ENCODE measurements at places on chromosomes 1 and 21. TPM values are rescaled to one million over a fixed set of nuclear protein-coding genes. Genes with fewer than 3 reads are reported as not detected.

The ZBTB18 gene
- total RNA-seq, result 5.7 TPM

The SELL gene
- total RNA-seq, result 111 TPM

The TAF1A gene
- 23.1 TPM for total RNA-seq

The FAM72C gene
- total RNA-seq, result 12.3 TPM

The NTRK1 gene
- 4.0 TPM for total RNA-seq

GRCh38 chr1:46099215-46099614, 33.2 kb downstream of the PIK3R3 start:
- H3K4me1 ChIP-seq, result peaks cover 14% of the 10 kb centered on the region

- H3K4me1 ChIP-seq, result no peaks in the 10 kb centered on the region
- no peak overlapping the region for H3K4me3 ChIP-seq
- H3K27me3 ChIP-seq, result peaks cover 6% of the 10 kb centered on the region
- H3K27ac ChIP-seq, result no peak overlapping the region
- no peaks in the 10 kb centered on the region for H3K36me3 ChIP-seq
- no peak for DNase-seq
Measured at GRCh38 chr1:62282909-62283755, 36.1 kb downstream of the KANK4 start.

- H3K36me3 ChIP-seq, result no peaks in the 10 kb centered on the region
- H3K27me3 ChIP-seq, result no peaks in the 10 kb centered on the region
- DNase-seq, result no peak
- H3K4me1 ChIP-seq, result no peaks in the 10 kb centered on the region
- H3K4me3 ChIP-seq, result no peak overlapping the region
Measured at GRCh38 chr1:7229186-7229585, 443.9 kb downstream of the CAMTA1 start.

GRCh38 chr21:42845296-42845965, 33.9 kb downstream of the WDR4 start:
- peaks cover 40% of the 10 kb centered on the region for H3K36me3 ChIP-seq
- no peak for DNase-seq
- no peak overlapping the region for H3K27ac ChIP-seq
- H3K4me3 ChIP-seq, result no peak overlapping the region
- H3K4me1 ChIP-seq, result peaks cover 6% of the 10 kb centered on the region

DNA sequence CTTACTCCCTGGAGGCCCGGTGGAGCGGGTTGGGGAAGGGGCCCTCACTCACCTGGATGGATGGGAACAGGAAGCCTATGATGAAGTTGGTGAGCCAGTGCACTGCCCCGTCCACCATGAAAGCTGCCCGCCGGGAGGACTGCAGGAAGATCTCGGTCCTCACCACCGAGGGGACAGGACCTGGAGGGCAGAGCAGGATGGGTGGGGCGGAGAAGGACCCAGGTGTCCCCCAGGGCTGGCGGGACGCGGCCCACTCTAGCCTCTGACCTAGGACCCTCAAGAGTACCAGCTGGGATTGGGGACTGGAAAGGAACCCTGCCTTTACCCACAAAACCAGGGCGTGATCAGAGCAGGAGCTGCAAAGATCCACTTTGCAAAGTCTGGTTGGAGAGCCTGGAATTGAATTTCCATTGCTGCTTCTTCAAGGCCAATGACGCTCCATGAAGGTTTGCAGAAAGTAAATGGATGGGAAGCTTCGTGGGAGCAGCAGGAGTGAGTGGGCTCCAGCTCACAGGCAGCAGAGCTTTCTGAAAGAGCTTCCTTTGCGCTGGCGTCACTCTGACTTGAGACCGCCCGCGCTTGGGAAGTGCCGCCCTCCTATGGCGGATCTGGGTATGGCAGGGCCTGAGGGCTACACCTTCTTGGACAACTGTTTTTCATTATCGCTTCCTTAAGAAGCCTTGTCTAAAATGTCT, 21.4 kb downstream of the SLC2A7 start:
- H3K27me3 ChIP-seq, result no peaks in the 10 kb centered on the region
- H3K27ac ChIP-seq, result no peak overlapping the region
- H3K4me3 ChIP-seq, result peak overlapping the region; percentile 68
- no peaks in the 10 kb centered on the region for H3K36me3 ChIP-seq

DNA sequence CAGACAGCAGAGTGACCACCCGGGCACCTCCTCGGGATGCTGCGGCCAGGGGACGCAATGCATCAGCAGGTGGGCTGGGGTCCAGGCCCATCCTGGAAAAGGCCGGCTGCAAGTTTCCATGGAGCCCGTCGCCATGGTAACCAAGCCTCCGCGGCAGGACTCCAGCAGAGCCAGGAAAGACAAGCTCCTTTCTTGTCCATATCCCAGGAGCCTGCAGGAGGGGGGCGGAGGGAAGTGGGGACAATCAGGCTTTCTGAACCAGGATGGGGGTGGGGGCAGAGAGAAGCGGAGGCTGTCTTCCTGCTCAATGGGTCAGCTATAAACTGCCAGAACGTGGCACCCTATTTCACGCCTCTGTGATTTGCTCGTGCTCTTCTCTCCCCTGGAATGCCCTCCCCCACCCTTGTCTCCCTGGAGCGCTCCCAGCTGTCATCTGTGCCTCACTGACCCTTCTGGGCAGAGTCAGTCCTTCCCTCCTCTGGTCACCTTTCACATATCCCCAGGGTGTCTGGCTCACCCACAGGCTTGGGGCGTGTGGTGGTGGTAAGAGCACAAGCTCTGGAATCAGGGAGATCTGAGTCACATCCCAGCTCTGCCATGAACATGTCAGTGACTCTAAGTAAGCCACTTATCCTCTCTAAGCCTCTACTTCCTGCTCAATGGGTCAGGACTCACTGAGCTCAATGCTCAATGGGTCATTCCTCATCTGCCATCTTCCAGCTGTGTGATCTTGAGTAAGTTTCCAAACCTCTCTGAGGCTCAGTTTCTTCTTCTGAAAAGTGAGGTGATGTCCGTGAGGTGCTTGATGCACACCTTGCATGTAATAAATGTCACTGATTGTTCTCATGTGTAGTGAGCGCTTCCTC, 58.9 kb upstream of the LAPTM5 start:
- peaks cover 2% of the 10 kb centered on the region for H3K4me1 ChIP-seq
- H3K27me3 ChIP-seq, result peaks cover 36% of the 10 kb centered on the region
- DNase-seq, result no peak
- no peak overlapping the region for H3K27ac ChIP-seq
- H3K36me3 ChIP-seq, result no peaks in the 10 kb centered on the region

GRCh38 chr21:33691945-33692603, 49.8 kb downstream of the ITSN1 start:
- DNase-seq, result no peak
- no peaks in the 10 kb centered on the region for H3K36me3 ChIP-seq
- no peak overlapping the region for H3K27ac ChIP-seq
- H3K27me3 ChIP-seq, result no peaks in the 10 kb centered on the region
- no peak overlapping the region for H3K4me3 ChIP-seq

DNA sequence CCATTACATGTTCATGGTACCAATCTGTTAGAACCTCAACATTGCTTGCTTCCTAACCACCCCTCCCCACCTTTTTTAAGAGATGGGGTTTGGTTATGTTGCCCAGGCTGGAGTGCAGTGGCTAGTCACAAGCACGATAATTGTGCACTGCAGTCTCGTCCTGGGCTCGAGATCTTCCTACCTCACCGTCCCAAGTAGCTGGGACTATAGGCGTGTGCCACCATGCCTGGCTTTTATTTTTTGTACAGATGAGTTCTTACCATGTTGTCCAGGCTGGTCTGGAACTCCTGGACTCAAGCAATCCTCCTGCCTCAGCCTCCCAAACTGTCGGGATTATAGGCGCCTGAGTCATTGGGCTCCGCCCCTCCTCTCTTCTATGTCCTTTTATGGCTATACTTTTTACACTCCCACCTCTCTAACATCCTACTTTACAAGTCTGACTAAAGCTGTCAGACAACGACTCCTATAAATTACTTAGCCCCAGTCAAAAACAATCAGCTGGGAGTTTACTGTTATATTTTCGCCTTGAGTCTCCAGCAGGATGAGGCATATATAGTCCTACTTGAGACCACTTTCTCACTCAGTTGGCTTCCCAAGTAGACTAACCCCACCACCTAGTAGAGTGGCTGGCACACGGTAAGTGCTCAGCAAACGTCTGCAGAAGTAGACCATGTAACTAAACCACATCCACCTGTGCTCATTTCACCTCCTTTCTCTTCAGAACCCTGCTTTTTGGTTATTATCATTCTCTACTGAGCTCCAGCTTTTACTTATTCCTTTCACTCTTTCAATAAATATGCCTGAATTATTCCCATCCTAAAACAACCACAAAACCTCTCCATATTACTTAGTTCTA, 13.8 kb downstream of the ENSA start:
- no peaks in the 10 kb centered on the region for H3K27me3 ChIP-seq
- peaks cover 61% of the 10 kb centered on the region for H3K36me3 ChIP-seq
- H3K27ac ChIP-seq, result peak overlapping the region; percentile 72
- H3K4me3 ChIP-seq, result no peak overlapping the region
- H3K4me1 ChIP-seq, result peaks cover 68% of the 10 kb centered on the region
- no peak for DNase-seq

DNA sequence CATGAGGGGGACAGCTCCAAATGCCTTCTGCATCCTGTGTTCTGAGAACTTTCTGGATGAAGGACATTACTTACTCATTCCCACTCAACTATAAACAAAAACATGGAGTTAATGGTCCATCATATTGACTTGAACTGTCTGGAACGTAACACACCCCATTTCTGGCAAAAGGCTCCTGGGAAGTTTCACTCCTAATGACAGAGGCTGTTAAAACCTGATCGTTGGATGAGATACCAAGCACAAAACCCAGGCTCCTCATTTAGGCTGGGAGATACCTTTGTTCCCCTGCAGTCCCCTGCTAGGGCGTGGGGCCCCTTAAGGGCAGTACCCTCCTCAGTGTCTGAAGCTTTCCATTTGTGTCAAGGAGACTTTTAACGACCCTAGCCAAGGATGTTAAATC, 78.9 kb downstream of the RHOU start:
- DNase-seq, result no peak
- peaks cover 18% of the 10 kb centered on the region for H3K4me1 ChIP-seq
- H3K27ac ChIP-seq, result no peak overlapping the region
- no peaks in the 10 kb centered on the region for H3K27me3 ChIP-seq
- H3K36me3 ChIP-seq, result no peaks in the 10 kb centered on the region

GRCh38 chr1:100721526-100722207, 2.1 kb downstream of the VCAM1 start:
- no peaks in the 10 kb centered on the region for H3K36me3 ChIP-seq
- H3K4me3 ChIP-seq, result no peak overlapping the region
- H3K4me1 ChIP-seq, result peaks cover 18% of the 10 kb centered on the region
- H3K27me3 ChIP-seq, result peaks cover 38% of the 10 kb centered on the region
- DNase-seq, result no peak

DNA sequence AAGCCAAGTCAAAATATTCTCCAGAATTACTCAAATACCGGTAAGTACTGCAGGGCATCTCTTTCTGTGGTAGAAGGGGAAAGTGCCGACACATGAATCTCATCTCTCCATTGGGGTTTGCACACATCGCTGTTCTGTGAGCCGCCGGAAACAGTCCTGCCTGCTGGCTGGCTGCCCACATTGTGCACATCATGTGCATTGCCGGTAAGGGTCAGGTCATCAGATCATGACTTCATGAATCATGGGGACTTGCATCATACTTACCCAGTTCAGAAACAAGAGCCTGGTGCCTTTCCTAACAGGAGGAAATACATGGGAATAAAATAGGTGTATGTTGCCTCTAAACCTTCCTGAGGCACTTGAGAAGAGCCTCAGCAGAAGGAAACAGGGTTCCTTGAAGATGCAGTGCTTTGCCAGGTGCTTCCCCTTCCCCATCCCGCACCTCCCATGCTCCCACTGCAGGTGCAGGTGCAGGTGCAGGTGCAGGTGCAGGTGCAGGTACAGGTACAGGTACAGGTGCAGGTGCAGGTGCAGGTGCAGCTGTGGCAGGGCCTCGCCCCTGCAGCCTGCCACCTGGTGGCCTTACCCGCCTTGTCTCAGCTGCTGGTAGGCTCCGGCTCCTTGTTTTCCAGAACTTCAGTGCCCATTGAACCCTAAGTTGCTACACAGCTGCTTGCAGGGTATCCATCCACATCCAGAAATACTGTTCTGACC, 26.5 kb downstream of the GPR137B start:
- DNase-seq, result no peak
- peaks cover 5% of the 10 kb centered on the region for H3K36me3 ChIP-seq
- no peak overlapping the region for H3K4me3 ChIP-seq
- H3K27ac ChIP-seq, result no peak overlapping the region
- no peaks in the 10 kb centered on the region for H3K27me3 ChIP-seq

- H3K4me1 ChIP-seq, result peaks cover 18% of the 10 kb centered on the region
- H3K27me3 ChIP-seq, result no peaks in the 10 kb centered on the region
- no peak for DNase-seq
- no peaks in the 10 kb centered on the region for H3K36me3 ChIP-seq
- H3K27ac ChIP-seq, result peak overlapping the region; percentile 71
- peak overlapping the region; percentile 54 for H3K4me3 ChIP-seq
Measured at GRCh38 chr1:207309745-207310273, 11.7 kb upstream of the CD55 start.

- no peaks in the 10 kb centered on the region for H3K4me1 ChIP-seq
- no peaks in the 10 kb centered on the region for H3K36me3 ChIP-seq
- no peak overlapping the region for H3K27ac ChIP-seq
- no peak overlapping the region for H3K4me3 ChIP-seq
- DNase-seq, result no peak
- H3K27me3 ChIP-seq, result no peaks in the 10 kb centered on the region
Measured at GRCh38 chr1:98398649-98399048, 262.9 kb upstream of the SNX7 start.

DNA sequence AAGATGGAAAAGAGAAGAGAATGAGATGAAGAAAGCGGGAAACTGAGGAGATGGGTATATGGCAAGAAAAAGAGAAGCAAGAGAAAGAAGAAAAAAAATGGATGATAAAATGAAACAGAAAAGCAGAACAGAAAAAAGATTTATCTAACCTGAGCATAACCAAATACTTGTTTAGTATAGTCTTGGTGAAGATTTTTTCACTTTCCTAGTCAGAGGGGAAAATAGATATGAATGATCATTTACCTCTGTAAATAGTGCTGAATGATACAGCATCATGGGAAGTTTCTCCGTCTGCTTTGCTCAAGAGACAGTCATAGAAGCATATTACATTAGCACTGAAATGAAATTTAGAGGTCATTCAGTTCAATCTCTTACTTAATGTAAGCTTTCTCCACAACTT, 36.1 kb upstream of the PLPPR4 start:
- H3K4me3 ChIP-seq, result no peak overlapping the region
- H3K4me1 ChIP-seq, result no peaks in the 10 kb centered on the region
- H3K27me3 ChIP-seq, result peaks cover 7% of the 10 kb centered on the region
- no peak overlapping the region for H3K27ac ChIP-seq

- no peak overlapping the region for H3K4me3 ChIP-seq
- H3K36me3 ChIP-seq, result no peaks in the 10 kb centered on the region
- H3K27ac ChIP-seq, result no peak overlapping the region
- H3K27me3 ChIP-seq, result peaks cover 30% of the 10 kb centered on the region
Measured at GRCh38 chr1:113392541-113393128, 2.3 kb downstream of the MAGI3 start.

DNA sequence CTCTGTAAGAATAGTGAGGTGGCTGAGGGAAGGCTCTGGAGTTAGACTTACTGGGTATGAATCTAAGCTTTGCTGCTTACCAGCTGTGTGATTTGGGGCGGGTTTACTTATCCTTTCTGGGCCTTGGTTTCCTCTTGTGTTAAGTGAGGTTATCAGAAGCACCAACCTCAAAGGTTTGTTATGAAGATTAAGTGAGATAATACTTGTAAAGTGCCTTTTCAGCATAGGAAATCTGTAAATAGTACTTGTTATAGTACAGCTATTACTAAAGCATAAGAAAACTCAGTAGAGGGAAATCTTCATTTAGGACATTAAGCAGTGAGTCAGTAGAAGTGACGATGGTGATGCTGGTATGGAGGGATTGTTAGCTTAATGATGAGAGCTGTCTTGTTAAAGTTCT, 12.1 kb downstream of the HHAT start:
- H3K4me3 ChIP-seq, result no peak overlapping the region
- H3K4me1 ChIP-seq, result peaks cover 25% of the 10 kb centered on the region
- no peaks in the 10 kb centered on the region for H3K36me3 ChIP-seq

- H3K4me3 ChIP-seq, result no peak overlapping the region
- no peak for DNase-seq
- no peaks in the 10 kb centered on the region for H3K27me3 ChIP-seq
- H3K27ac ChIP-seq, result no peak overlapping the region
Measured at GRCh38 chr1:40439247-40439646, 11.0 kb upstream of the ZFP69B start.

Data from activated naive CD8-positive, alpha-beta T cell treated with anti-CD3 and anti-CD28 coated beads for 36 hours (primary cell).